A549 treated with ZK216348 at 1 μM for 4 hours (cell line): ENCODE measurements at places on chromosomes 3 and 15. TPM values are rescaled to one million over a fixed set of nuclear protein-coding genes. Genes with fewer than 3 reads are reported as not detected.

The GP9 gene
- total RNA-seq: not detected in 5 replicates

The CKMT1B gene
- 2.2 to 4.7 TPM (median 3.7 TPM) in 5 replicates for total RNA-seq

The AHSG gene
- total RNA-seq: 0.18 to 0.29 TPM in 2 of 5 replicates, not detected in the others

The EEF1AKMT4 gene
- 8.0 to 13.2 TPM (median 11.0 TPM) in 5 replicates for total RNA-seq

The ARL13B gene
- 7.9 to 15.2 TPM (median 12.2 TPM) in 5 replicates for total RNA-seq

The SLITRK3 gene
- not detected in 5 replicates for total RNA-seq

The SOX2 gene
- total RNA-seq: 0.52 to 0.72 TPM (median 0.60 TPM) in 5 replicates
